Thyroid gland (tissue), 4 donors: ENCODE measurements at places on chromosomes 2 and 18.

DNA sequence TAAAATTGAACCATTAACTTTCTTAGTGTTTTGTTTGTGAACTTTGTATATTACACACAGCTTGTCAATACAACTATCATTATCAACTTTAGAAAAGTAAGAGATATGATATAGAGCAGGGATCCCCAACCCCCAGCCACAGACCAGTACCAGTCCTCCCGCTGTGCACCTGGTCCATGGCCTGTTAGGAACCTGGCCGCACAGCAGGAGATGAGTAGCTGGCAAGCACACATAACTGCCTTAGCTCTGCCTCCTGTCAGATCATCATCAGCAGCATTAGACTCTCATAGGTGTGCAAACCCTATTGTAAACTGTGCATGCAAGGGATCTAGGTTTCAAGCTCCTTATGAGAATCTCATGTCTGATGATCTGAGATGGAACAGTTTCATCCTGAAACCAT, 491.0 kb upstream of the NXPH2 start:
- no peak for DNase-seq

GRCh38 chr18:25787276-25787675, 303.1 kb downstream of the SS18 start:
- DNase-seq, result no peak

DNA sequence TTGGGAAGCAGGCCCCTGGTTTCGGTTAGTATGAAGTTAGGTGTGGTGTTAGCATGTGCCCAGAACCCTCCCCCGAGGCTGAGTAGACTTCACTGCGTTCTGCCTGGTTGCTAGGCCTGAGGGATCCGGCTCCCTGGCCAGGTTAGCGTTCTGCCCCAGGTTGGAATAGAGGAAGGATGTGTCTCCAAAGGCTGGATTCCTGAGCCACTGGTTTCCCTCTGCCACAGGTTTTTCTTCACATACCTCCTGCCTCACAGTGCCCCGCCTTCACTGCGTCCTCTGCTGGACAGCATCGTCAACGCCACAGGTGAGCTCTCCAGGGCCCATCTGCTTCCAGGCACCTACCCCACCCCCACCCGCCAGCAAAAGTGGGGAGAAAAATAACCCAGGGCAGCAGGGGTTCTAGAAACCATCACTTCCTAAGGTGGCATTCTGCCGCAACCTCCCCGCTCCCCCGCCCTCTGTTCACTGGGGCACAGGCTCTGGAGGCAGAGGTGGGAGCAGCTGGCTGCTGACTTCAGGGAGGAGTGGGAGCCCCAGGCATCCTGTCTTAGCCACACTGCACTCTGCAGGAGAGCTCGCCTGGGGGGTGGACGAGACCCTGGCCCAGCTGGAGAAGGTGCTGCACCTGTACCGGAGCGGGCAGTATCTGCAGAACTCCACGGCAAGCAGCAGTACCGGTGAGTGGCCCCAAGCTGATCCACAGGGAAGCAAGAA, 7.1 kb downstream of the PKDCC start:
- no peak for DNase-seq

DNA sequence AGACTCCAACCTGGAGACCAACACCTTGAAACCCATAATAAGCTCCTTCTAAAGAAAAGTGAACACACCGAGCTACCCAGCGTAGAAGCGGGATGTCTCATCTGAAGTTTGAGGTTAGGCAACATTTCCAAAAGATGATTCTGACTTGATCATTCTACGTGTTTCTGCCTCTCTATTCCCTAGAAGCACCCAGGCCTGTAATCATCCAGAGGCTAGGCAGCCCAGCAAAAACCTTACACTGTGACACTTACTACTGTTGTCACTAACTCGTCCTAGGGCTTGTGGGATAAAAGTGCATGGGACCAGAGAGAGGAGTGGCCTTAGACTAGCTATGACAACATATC, 1.4 kb downstream of the ZBTB14 start:
- DNase-seq, result no peak

DNA sequence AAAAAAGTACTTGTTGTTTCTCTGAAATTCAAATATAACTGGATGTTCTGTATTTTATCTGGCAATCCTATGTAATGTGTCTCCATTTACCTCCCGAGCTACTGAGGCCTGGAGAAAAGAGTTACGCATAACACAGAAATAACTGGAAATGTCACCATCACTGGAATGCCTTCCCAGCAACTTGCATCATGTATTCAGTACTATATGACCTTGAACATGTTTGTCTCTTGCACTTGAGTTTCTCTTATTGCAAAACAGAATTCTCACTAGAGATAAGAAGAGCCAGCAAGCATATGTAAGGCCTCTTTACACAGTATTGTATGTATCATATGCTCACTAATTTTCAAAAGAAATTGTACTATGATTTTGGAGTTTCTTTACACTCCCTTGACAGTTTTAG, 99.6 kb upstream of the CTAGE1 start:
- DNase-seq, result no peak

DNA sequence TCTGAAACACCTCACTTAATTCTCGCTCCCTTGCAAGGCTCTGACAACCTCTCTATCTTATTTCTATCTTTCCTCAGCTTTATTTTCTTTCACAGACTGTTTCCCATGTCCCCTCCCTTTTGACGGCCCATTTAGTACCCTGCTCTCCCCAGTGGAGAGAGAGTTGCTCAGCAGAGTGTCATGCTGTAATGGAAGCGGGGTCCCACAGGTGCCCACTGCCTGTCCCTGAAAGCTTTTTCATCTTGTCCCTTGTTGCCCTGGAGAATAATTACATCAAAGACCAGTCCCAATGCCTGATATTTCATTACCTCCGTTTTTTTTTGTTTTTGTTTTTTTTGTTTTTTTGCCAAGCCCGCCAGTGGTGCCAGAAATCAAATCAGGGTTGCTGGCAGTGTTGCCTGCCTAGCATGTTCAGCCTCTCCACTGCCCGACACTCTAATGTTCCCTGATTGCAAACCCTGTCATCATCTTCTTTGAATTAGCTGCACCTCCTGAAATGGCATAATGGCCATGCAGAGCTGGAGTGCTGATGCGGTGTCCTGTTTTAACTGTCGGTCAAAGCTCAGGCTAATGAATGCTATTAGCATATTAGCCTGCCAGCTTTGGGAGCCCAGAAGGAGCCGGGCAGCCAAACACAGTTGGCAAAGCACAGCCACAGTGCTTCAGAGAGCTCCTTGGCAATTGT, 71.2 kb upstream of the CAVIN2 start:
- no peak for DNase-seq

DNA sequence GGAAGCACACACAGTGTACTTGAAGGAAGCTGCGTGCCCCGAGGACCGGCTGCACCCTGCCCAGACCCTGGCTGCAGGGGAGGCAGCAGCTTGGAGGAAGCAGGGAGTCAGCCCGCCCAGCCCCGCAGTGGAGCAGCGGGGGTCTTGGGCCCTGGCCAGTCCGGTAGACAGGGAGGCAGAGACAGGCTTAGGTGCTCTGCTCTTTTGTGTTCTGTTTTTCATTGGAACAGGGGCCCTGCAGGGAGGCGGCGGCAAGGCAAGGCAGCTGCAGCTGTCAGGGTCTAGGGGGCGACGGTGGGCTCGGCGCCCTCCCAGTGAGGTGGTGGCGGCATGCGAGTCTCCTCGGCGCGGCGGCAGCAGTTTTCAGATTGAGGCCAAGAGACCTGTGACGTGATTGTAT, 53.3 kb upstream of the TFCP2L1 start:
- no peak for DNase-seq

DNA sequence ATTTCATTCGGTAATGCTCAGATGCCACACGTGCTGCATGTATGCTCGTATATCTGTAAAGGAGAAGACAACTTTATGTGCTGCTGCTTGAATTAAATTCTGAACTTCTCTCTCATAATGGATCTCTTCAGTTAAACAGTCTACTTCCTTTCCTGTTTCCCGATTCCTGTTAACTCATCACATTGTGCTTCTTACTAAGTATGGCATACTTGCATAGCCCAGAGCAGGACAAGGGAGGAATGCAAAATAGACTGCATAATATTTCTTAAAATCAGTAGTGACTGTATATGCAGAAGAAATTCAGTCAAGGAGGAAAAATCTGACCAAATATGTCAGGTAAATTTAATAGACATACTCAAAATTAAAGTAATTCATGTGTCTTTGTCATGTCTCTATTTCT, 23.9 kb upstream of the LNPK start:
- no peak for DNase-seq

DNA sequence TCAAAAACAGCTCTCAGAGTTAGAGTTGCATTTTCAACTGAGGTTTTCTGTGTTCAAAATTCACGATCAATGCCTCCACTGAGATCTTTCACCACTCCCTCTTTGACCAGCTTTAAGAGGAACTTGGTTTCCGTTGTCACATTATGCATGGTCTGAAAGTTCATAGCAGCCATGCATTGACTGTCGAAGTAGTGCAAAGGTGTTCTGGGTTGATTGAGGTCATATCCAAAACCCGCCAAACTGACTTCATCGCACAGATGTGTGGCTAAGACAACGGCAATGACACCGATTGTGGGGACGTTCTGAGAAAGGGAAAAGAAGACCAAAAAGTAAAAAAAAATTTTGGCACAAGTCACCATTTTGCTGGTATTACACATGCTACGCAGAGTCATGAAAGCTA, 48.7 kb downstream of the ST3GAL5 start:
- no peak for DNase-seq

- DNase-seq, result no peak
Measured at GRCh38 chr2:170291474-170291873, 113.5 kb downstream of the MYO3B start.

GRCh38 chr2:158191076-158191895, 89.6 kb downstream of the UPP2 start:
- DNase-seq, result peak; percentile 43

GRCh38 chr2:199784512-199784911, 66.5 kb downstream of the FTCDNL1 start:
- DNase-seq, result no peak

DNA sequence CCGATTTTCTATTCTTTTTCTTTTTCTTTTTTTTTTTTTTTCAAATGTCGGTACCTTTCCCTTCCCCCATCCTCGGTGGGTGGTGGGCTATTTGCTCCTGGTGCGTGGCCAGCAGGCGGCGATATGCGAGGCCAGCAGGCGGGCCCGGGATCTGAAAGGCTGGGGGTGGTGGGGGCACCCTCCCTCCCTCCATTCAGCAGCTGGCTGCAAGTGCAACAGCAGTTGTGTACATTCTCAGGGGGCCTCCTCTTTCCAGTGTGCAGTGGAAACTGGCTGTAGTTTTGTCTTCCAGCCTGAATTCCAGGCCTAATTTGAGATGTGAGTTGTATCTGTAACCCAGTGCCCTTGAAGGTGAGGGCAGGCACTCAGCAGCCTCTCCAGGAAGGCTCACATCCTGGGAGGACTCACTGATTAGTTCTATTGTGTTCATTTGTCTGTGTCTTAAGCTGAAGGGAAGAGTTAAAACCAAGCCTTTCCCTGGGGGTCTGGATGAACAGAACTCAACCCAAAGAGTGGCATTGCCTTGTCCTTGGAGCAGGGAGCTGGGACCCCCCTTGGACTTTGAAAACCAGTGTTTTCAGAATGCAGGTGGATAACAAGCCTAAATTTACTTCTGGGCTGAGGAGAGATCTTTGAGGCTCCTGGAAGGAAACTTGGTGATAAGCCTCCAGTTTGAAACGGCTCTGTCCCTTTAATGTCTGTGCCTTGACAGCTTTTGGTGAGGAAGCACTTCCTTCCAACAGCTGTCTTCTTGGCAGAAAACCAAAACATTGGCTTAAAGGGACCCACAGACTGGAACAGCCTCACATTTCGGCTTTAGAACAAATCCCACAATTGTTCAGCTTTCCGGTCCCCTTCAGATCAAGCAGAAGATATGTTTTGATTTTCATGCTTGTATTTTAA, 3.3 kb downstream of the MYCN start:
- DNase-seq, result peak; percentile 67

GRCh38 chr2:68627615-68628014, 15.8 kb upstream of the PROKR1 start:
- no peak for DNase-seq

DNA sequence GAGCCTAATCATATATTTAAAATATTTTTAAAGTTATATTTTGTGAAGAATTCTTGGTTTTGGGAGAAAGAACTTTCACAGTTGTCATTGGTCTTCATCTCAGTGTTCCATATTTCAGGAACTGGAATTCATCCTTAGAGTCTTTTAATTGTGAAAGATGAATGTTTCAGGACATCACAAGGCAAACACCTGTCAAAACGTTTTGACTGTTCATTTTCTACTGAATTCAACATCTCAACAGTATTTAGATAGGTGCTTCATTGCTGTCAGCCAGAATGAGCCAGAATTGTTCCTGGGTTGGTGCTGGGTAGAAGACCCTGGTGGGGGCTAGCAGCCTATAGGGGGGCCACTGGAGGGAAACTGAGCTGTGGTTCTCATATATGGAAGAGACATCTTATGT, 255.1 kb upstream of the CXCR4 start:
- no peak for DNase-seq

DNA sequence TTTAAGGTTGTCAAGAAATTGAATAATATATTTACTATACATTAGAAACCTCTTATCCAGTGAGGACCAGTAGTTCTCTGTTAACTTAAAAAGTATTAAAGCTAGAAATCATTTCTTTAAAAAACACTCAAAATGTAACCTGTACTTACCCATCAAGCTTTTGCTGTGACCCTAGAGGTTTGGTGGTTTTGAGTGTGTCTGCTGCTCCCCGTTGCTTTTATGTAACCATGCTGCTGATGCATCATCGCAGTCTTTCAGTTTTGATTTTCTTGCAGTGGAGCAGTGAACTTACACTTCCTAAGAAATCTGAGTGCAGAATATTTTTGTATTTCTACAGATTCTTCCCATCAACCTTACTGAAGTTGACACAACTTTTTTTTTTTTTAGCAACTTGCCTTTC, 34.2 kb downstream of the MRPS9 start:
- DNase-seq, result no peak

DNA sequence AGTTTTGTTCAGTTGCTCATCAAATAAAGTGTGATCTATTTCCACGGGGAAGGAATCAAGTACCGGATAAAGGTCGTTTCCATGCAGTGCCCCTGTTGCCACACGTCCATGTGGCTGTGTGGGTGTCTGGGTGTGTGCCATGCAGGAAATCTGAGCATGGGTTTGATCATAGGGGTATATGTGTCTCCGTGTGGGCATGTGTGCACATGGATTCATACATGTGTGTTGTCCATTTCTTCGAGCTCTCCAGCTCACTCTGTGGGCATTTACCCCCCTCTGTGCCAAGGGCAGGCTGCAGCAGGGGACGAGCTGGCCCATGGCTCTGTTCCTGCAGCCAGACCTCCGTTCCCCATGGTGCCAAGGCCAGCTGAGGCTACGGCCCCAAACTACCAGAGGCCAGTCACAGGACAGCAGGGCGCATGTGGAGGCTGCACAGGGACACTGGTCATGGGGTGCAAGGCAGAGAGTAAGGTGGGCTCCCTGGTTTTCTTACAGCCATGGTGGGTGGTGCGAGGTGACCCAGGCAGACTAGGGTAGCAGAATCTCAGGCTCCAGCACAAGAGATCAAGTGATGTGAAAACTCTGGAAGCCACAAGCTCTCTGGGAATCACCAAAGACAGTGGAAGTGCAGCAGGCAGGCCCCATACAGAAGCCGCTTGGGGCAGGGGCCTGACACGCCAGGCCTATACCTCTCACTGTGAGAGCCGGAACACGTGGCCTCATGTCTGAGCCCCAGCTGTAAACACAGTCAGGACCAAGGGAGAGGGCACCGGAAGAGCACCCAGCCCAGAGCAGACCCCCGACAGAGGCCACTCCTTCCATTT, 66.4 kb upstream of the RAB6C start:
- no peak for DNase-seq
